ENCODE measurements at places on chromosomes 16 and 17.

GRCh38 chr16:8645141-8645521 lies 23.6 kb downstream of the METTL22 start:
- no peak for DNase-seq

- no peak for DNase-seq
Observed at GRCh38 chr16:11067697-11068141, 123.4 kb downstream of the CLEC16A start.

- no peak for DNase-seq
Observed at GRCh38 chr17:6670571-6670970, 19.0 kb downstream of the C17orf100 start.

GRCh38 chr17:69883120-69883519 lies 191.9 kb upstream of the KCNJ16 start:
- DNase-seq = no peak

GRCh38 chr17:77677630-77678029 lies 280.9 kb upstream of the TNRC6C start:
- no peak for DNase-seq

GRCh38 chr17:63805591-63805990 lies 21.6 kb upstream of the PSMC5 start:
- no peak for DNase-seq

DNA sequence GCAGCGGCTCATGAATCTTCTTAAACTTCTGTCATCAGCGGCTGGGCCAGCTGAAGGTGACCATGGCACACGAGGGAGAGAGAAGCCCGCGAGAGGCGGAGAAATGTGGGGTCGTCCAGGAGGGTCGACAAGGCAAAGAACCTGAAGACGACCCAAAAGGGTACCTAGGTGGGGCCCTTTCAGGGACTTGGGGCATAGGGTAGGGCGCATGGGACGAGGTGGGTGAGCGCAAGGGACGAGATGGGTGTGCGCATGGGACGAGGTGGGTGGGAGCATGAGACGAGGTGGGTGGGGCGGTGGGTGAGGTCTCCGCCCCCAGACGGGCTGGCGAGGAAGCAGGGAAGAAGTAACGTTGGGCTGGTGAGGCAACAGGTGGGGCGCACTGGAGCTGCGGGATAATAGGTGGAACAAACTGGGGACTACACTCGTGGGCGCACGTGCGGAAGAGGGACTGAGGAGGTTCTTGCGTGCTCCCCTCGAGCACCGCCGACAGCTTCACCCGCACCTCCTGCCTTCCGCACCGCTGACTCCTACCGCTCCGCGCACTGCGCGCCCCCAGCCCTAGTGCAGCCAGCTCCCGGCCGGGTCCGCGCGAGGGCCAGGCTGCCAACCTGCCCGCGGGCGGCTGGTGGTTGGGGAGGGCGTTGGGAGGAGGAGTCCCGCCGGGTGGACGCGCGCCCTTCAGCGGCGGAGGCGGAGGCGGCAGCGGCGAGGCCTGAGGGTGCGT lies 23.2 kb upstream of the CRYM start:
- DNase-seq = peak; percentile 14

DNA sequence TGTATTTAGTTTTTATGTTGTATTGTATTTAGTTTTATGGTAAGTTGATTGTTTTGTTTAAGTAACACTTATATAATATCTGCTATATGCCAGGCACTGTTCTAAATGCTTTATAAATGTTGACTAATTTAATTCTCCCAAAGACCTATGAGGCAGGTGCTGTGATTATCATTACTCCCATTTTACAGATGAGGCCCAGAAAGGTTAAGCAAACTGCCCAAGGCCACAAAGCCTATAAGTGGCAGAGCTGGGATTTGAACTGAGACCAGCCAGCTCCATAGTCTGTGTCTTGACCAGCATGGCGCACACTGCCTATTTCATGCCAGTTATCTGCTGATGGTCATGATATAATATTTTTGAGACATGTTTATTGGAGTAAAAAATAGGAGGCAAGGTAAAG lies 24.0 kb downstream of the IL21R start:
- no peak for DNase-seq

- no peak for DNase-seq
Observed at GRCh38 chr16:64626776-64627175, 495.1 kb downstream of the CDH11 start.

- peak; percentile 37 for DNase-seq
Observed at GRCh38 chr17:65559804-65560627, 1.4 kb downstream of the AXIN2 start.

DNA sequence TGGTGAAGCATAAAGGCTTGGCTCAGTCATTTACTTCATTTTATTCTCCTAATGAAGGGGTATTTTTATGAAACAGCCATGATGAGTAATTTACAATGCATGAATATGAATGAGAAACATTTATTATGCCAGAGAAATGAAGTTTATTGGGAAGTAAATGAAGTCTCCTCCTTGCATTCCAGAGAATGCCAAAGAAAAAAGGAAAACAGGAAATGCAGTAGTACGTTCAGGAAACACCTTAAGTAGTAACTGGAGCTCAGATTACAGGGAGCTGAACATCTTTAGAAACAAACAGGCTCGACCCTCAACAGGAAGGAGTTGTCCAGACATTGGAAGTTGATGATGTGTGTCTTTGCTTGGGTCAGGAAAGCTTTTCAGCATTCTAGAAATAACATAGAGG lies 4.6 kb downstream of the KRT34 start:
- no peak for DNase-seq

DNA sequence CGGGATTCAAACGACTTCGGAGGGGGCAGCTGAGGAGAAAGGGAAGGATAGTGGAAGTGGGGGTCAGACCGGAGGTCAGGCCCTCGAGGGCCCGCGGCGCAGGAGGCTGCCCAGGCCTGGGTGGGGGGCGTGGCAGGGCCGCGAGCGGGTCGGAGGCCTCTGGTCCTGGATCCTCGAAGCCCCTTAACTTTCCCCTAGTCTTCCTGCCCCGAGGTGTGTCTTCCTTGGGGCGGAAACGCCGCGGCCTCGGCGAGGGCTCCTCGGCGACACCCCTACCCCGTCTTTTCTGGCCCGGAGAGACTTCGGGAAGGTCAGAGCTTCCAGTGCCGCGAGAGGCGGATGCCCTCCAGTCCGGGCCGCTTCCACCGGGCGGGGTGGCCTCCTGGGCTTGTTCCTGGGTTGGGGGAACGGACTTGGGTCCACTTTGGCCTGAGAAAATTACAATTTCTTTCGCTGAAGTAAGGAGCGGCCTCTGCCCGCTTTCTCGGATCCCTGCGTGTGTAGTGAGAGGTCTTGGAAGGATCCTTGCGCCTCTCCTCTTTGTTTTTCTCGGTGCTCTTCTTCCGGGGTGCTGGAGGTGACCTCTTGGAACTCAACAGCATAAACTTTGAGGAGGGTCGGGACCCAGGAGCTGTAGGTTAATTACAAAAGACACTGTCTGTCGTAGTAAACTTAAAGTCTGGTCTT lies 491 bp downstream of the IST1 start:
- no peak for DNase-seq

DNA sequence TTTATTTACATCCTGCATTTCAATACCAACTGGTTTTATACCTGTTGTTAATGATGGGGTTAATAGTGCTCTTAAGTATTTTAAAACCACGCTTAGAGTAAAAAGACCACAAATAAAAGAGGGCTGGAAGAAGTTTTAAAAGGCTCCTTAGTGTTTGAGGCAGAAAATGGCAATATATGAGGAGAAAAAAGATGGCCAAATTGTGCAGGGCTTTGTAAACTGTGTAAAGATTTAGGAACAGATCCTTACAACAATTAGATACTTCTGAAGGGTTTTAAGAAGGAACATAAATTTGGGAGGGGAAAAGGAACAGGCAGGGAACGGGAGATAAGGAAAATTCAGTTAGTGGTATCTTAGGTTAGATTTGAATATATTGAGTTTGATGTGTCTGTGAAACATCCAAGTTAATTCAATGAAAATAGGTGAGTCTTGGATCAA lies 12.7 kb downstream of the CDC27 start:
- no peak for DNase-seq

- DNase-seq = peak; percentile 18
Observed at GRCh38 chr16:55703003-55704001, 47.5 kb downstream of the SLC6A2 start.

GRCh38 chr17:50259477-50260324 lies 14.6 kb upstream of the TMEM92 start:
- no peak for DNase-seq

DNA sequence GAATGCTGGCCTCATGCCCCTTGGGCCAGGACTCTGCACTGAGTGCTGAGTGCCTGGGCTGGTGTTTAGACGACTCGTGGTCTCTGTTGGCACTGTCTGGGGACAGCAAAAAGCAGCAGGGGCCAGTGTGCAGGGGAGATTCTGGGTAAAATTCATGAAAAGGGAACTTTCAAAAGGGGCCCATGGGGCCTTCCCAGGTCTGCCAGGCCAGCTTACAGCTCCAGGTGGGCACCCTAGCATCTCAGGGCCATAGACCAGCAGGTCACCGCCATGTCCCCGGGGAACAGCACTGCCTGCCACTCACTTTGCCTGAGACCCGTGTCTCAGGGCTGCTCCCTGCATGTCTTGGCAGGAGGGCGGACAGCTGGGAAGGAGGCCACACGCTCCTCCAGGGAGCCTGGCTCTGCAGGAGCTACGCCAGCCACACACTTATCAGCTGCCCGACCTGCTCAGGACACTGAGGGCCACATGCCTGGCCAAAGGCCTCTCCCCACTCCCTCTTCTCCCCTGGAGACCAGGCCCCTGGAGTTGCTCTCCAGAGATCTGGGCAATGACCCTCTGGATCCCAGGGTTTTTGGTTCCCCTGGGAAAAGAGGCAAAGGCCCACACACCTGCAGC lies 8.8 kb upstream of the FASN start:
- no peak for DNase-seq

GRCh38 chr17:55524440-55525220 lies 13.4 kb upstream of the SMIM36 start:
- DNase-seq = no peak
